ENCODE measurements at places on chromosomes 6 and 20.

DNA sequence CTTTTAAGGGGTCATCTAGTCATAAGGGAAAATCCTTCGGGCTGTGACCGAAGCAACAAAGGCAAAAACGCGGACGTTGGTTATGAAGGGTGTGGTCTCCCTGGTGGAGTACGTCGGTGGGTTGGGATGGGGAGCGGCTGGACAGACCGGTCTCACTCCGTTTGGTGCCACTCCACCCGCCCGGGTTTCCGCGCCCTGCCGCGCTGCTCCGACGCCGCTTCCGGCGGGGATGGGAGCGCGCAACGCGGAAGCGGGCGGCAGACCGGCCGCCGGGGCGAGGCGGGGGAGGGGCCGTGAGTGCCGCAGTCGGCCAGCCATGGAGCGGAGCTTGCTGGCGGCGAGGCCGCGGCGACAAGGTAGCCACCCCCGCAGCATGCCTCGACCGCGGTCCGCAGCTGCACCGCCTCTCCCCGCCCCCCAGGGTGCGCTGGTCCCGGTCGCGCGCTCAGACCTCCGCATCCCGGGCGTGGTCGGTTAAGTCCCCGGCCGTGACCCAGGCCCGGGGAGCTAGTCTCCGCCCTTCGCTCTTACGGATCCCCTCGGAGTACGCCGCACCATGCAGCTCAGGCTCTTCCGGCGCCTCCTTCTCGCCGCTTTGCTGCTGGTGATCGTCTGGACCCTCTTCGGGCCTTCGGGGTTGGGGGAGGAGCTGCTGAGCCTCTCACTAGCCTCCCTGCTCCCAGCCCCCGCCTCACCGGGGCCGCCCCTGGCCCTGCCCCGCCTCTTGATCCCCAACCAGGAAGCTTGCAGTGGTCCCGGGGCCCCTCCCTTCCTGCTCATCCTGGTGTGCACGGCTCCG is at the start of gene B3GALT4:
Gene B3GALT4, plus strand, starts transcription at position 260 of the 799 bp plus-strand sequence. Its CDS starts 297 bp downstream, at position 557.
- peak; percentile 99 for DNase-seq

GRCh38 chr6:71523548-71523947 is 234.9 kb downstream of the OGFRL1 start:
- DNase-seq: no peak

DNA sequence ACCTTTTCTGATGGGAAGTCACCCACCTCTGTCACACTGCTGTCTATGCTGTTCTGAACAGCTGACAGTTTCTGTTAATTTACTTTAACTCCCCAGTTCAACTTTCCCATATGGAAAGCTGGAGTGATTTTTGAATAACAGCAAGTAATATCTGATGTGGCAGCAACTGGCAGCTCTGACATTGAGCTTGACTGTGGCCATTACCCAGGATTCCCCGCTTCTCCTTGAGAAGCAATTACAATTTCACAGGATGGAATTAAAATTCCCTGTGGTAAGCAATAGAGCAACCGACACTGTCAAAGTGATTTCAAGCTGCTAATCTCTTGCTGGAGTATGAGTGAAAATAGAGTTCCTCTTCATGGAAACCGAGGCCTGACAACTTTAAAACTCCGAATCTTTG is 348.1 kb upstream of the SOX4 start:
- DNase-seq: no peak

GRCh38 chr20:37389844-37390275 is 43.9 kb downstream of the SRC start:
- no peak for DNase-seq

DNA sequence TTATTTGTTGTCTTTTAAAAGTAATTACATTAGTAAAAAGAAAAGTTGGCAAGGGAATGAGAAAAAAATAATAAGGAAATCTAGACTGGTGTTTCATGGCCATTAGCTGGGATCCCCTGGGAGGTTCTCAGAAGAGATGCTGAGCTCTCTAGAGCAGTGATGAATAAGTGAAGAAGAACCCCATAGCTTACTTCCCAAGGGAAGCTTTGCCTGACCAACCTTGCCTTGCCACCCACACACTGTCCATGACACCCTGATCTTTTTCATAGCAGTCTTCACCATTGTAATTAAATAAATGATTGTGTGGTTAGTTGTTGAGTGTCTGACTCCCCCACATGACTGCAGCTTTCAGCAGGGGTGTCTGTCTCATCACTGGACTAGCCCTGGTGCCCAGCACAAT is 5.9 kb downstream of the C6orf163 start:
- DNase-seq: no peak

DNA sequence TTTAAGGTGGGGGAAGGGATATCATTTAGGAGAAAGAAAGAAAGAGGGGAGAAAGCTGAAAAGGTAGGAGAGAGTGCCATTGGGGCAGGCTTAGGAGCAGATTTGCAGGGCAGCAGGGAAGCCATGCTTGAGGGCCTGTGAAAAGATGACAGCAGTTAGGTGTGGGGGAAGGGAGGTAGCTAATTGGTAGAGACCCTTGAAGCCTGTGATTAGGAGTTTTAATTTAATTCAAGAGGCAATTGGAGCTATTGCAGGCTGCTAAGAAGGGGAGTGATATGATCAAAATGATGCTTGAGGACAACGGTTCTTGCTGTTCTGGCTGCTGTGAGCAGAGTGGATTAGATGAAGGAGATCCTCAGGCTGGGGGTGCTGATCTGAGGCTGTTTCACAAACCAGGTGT is 24.5 kb upstream of the SEC63 start:
- peak; percentile 39 for DNase-seq

- no peak for DNase-seq
Measured at GRCh38 chr20:62611819-62612218, 30.5 kb upstream of the SLCO4A1 start.

DNA sequence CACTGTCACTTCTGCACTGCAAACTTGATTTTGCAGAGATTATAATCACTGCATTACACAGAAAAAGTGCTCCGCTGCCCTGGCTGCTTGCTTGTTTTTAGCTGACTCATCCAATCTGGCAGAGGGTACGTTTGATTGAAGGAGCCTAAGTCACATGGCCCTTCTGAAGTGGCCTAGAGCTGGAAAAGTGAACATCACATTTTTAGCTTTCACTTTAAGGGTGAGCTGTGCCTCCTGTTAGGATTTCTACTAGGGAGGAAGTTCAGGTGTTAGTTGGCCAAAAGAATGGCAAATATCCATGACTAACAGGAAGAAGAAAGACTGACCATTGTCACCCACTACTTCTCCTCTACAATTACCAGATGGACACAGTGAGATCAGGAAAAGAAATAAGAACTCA is 889.1 kb upstream of the MAP3K7 start:
- DNase-seq: peak; percentile 8

Measured in WERI-Rb-1 (cell line).